Stimulated activated CD8-positive, alpha-beta memory T cell treated with anti-CD3 and anti-CD28 coated beads, Interleukin-7, amount 100 ng/mL, for 24 hours (primary cell): ENCODE measurements at places on chromosomes 4 and X.

GRCh38 chrX:108090491-108091263 lies 665 bp downstream of the PSMD10 start:
- DNase-seq, result no peak

DNA sequence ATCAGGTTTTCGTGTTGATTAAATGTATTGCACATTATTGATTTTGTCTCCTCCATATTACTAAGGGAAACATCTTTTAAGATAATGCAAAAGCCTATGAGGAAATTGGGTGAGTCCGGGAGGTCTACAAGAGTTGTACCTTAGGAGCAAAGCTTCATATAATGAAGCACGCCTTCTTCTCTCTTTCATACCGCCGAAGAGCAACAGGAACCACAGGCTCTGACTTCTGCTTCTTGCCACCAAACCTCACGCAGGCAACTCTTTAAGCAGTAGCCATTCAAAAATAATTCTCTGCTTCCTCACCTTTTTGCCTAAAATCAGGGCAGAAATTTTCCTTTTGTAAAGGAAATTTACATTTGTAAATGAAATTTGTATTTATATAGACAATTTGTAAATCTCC lies 139.6 kb downstream of the SPRY1 start:
- DNase-seq, result no peak

- no peak for DNase-seq
Measured at GRCh38 chr4:59307609-59308008, 1892.5 kb upstream of the ADGRL3 start.

- no peak for DNase-seq
Measured at GRCh38 chrX:71302461-71303213, 1.1 kb downstream of the ITGB1BP2 start.

GRCh38 chr4:35364321-35364870 lies 879.9 kb downstream of the ARAP2 start:
- no peak for DNase-seq
